ENCODE measurements at places on chromosomes 5 and 9.

DNA sequence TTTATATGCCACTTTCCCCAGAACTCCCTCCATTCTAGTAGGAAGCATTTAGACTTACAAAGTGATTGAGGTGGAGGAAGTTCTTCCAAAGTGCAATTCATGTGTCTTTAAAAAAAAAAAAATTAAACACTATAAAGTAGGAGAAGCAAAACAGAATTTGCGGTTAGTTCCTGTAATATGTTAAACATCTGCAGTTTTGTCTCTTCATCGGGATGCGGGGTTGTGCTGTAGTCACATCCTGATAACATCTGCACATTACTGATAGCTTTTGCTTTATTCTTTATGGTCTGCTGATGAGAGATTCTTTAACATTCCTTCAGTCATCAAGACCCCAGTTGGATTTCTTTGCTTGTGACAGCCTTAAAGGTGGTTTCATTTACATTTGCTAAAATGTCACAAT lies 694.3 kb downstream of the NR2F1-AS1 start:
- no peaks in the 10 kb centered on the region for H3K4me1 ChIP-seq
- no peaks in the 10 kb centered on the region for H3K36me3 ChIP-seq
- DNase-seq: no peak
- no peak overlapping the region for H3K4me3 ChIP-seq

DNA sequence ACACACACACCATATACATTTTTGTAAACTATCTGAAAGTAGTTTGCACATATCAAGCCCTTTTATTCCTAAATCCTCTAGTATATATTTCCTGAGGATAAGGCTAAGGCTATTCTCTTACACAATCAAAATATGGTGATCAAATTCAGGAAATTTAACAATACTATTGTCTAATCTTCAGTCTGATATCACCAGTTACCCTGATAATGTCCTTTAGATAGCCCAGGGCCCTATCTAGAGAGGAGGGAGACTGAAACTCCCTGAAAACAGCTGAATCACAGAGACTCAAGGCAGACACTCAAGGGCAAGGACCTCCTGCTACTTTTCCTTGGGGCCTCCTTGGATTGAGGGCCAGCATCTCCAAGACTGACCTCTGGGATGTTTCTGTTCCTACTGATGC lies 30.4 kb downstream of the PTTG1 start:
- DNase-seq: no peak
- no peak overlapping the region for H3K27ac ChIP-seq
- H3K4me3 ChIP-seq: no peak overlapping the region
- peaks cover 13% of the 10 kb centered on the region for H3K4me1 ChIP-seq
- no peaks in the 10 kb centered on the region for H3K27me3 ChIP-seq

DNA sequence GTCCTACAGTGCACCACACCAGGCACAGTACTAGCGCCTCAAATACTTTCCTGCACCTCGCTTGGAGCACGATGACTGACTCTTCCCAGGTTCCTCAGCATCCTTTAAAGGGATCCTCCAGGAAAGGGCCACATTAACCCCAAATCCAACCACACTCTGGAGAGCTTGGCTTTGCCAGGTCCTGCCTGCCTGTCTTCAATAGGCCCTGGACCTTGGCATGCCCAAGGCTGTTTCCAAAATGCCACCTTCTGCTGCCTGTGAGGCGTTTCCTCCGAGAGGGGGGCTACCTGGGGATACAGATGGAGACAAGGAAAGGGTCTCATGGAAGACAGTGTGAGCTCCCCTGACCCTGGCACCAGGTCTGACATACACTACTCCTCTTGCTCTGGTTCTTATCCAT lies 169.9 kb downstream of the DAB2IP start:
- no peaks in the 10 kb centered on the region for H3K27me3 ChIP-seq
- H3K4me3 ChIP-seq: no peak overlapping the region
- H3K27ac ChIP-seq: no peak overlapping the region
- H3K36me3 ChIP-seq: no peaks in the 10 kb centered on the region
- H3K4me1 ChIP-seq: no peaks in the 10 kb centered on the region

DNA sequence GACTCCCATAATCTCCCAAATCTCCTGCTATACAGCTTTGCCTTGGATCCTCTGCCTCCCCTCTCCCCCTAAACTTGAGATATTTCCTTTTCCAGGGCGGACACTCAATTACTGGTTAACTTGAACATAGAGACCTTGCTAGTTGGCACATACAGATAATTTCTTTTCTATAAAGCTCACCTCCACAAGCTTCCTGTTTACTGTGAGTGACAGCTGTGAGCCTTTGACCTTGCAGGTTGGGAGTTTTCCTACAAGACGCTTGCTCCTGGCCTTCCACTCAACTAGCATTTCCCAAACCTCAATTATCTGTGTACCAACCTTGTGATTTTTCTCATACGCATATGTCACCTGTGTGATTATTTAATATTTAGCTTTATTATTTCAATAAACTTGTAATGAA lies 114.5 kb downstream of the GNA14 start:
- no peaks in the 10 kb centered on the region for H3K27me3 ChIP-seq
- H3K4me1 ChIP-seq: no peaks in the 10 kb centered on the region
- no peak overlapping the region for H3K27ac ChIP-seq
- no peaks in the 10 kb centered on the region for H3K36me3 ChIP-seq
- DNase-seq: no peak

DNA sequence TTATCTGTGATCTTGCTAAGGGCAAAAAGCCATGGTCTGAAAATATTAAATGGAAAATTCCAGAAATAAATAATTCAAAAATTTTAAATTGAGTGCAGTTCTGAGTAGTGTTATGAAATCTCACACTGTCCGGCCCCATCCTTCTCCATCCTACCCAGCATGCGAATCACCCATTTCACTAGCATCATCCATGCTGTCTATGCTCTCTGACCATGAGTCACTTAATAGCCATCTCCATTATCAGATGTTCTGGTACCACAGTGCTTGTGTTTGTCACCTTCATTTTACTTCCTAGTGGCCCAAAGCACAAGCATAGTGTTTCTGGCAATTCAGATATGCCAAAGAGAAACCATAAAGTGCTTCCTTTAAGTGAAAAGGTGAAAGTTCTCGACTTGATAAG lies 63.3 kb upstream of the SMC5 start:
- no peak overlapping the region for H3K4me3 ChIP-seq
- no peaks in the 10 kb centered on the region for H3K36me3 ChIP-seq
- H3K4me1 ChIP-seq: no peaks in the 10 kb centered on the region
- H3K27ac ChIP-seq: no peak overlapping the region
- no peak for DNase-seq

DNA sequence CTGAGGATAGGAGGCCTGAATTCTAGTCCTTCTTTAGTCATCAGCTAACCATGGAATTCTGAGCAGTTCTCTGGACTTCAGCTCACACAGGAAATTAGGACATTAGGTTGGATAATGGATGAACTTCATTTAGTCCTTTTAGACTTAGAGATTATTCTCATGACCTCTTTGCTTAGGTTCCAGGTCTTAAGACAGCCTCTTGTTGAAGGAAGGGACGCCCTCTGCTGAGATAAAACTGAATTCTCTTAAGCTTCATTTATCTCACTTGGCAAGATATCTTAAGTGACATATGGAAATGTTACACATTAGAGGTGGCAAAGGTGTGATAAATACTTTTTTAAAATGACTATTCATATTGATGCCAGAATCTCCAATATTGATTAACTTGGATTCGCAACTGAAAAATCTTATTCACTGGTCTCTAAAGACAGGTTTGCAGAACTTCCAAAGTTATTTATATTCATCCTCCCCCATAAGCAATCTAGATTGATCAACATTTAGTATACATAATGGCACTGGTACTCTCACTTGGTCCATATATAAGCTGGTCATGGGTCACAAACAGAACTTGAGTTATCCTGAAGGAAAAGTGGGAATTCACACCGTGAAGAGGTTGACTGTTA lies 16.9 kb upstream of the ZNF366 start:
- peak; percentile 29 for DNase-seq
- no peak overlapping the region for H3K4me3 ChIP-seq
- no peak overlapping the region for H3K27ac ChIP-seq
- H3K36me3 ChIP-seq: no peaks in the 10 kb centered on the region

DNA sequence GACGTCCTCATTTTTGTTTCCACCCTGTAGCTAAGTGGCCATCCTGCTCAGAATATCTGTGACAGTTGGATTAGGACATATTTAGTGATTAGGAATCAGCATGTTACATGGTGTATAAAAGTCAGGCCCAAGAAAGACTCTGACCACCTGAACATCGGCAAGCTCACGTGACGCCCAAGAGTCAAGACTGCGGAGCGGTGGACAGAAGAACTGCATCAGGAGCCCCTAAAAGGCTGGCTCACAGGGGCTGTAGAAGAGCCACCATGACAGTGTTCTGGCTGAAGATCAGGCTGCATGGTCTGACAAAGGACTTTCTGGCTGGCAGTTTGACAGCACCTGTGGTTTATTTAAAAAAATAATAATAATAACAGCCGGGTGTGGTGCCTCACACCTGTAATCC lies 185.3 kb downstream of the AUH start:
- H3K4me3 ChIP-seq: no peak overlapping the region
- no peak for DNase-seq
- no peaks in the 10 kb centered on the region for H3K36me3 ChIP-seq
- H3K4me1 ChIP-seq: peaks cover 27% of the 10 kb centered on the region

- DNase-seq: no peak
- no peaks in the 10 kb centered on the region for H3K36me3 ChIP-seq
- no peaks in the 10 kb centered on the region for H3K27me3 ChIP-seq
- no peak overlapping the region for H3K27ac ChIP-seq
Measured at GRCh38 chr9:98632839-98633238, 75.9 kb downstream of the GABBR2 start.

- no peaks in the 10 kb centered on the region for H3K36me3 ChIP-seq
- no peaks in the 10 kb centered on the region for H3K27me3 ChIP-seq
- no peak overlapping the region for H3K4me3 ChIP-seq
Measured at GRCh38 chr5:180439911-180440769, 54.0 kb upstream of the CNOT6 start.

DNA sequence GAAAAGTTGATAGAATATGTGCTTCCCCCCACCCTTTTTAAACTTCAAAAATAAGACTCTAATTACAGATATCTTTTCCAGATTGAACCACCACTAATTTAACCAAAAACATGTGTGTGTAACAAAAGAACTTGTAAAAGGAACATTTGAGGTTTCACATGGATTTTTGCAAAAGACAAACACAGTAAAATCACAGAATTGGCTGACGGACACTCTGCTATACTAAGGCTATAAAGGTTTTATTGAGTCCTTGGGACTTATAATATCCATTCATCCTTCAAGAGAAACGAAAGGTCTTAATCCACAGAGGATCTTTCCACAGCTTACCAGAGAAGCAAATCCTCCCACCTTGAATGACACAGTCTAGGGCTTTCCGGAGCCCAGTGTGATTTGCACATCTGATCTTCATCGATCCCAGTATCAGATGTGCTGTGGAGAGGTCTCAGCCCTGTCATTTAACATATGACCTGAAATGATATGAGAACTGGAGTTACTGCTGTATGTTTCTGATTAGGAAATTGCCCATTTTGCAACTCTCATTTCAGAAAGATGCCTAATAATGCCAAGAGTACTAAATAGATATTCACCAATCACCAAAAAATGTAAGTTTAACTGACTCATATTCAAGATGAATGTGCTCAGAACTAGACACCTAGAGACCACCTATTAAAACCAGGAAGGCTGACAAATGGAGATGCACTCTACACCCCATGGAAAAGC lies 256.5 kb upstream of the FBXL7 start:
- H3K4me3 ChIP-seq: no peak overlapping the region
- H3K27ac ChIP-seq: no peak overlapping the region
- no peaks in the 10 kb centered on the region for H3K36me3 ChIP-seq

DNA sequence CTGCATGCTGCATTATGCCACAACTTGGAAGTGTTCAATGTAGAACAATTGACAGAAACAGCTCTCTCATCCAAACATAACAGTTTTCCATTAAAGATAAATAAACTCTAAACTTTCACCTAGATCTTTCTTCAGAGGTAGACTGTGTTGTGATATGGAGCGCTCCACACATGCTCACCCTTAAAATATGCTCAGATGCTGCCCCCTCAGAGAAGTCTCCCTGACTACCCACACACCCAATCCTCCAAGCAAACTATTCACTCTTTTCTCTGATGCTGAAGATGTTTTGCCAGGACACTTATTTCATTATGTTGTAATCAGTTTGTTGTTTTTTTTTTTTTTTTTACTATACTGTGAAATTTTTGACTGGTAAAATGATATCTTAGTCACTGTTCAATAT lies 206.6 kb upstream of the RASA1 start:
- H3K27me3 ChIP-seq: no peaks in the 10 kb centered on the region
- no peaks in the 10 kb centered on the region for H3K4me1 ChIP-seq
- no peaks in the 10 kb centered on the region for H3K36me3 ChIP-seq

GRCh38 chr5:112921026-112921832 lies 798 bp downstream of the REEP5 start:
- H3K27me3 ChIP-seq: no peaks in the 10 kb centered on the region
- DNase-seq: peak; percentile 40
- peaks cover 83% of the 10 kb centered on the region for H3K4me1 ChIP-seq
- peaks cover 39% of the 10 kb centered on the region for H3K36me3 ChIP-seq
- peak overlapping the region; percentile 92 for H3K27ac ChIP-seq

GRCh38 chr9:97958812-97959511 lies 21.0 kb upstream of the HEMGN start:
- no peak overlapping the region for H3K27ac ChIP-seq
- H3K4me3 ChIP-seq: no peak overlapping the region
- no peaks in the 10 kb centered on the region for H3K36me3 ChIP-seq
- no peaks in the 10 kb centered on the region for H3K27me3 ChIP-seq
- no peak for DNase-seq

- DNase-seq: no peak
- no peaks in the 10 kb centered on the region for H3K36me3 ChIP-seq
- H3K27me3 ChIP-seq: peaks cover 4% of the 10 kb centered on the region
- H3K4me3 ChIP-seq: no peak overlapping the region
- no peak overlapping the region for H3K27ac ChIP-seq
Measured at GRCh38 chr9:134971696-134972095, 54.0 kb upstream of the FCN1 start.

- H3K27ac ChIP-seq: no peak overlapping the region
- DNase-seq: no peak
- H3K36me3 ChIP-seq: peaks cover 5% of the 10 kb centered on the region
- H3K4me1 ChIP-seq: peaks cover 22% of the 10 kb centered on the region
- no peak overlapping the region for H3K4me3 ChIP-seq
Measured at GRCh38 chr5:37717613-37718431, 122.0 kb downstream of the GDNF start.

DNA sequence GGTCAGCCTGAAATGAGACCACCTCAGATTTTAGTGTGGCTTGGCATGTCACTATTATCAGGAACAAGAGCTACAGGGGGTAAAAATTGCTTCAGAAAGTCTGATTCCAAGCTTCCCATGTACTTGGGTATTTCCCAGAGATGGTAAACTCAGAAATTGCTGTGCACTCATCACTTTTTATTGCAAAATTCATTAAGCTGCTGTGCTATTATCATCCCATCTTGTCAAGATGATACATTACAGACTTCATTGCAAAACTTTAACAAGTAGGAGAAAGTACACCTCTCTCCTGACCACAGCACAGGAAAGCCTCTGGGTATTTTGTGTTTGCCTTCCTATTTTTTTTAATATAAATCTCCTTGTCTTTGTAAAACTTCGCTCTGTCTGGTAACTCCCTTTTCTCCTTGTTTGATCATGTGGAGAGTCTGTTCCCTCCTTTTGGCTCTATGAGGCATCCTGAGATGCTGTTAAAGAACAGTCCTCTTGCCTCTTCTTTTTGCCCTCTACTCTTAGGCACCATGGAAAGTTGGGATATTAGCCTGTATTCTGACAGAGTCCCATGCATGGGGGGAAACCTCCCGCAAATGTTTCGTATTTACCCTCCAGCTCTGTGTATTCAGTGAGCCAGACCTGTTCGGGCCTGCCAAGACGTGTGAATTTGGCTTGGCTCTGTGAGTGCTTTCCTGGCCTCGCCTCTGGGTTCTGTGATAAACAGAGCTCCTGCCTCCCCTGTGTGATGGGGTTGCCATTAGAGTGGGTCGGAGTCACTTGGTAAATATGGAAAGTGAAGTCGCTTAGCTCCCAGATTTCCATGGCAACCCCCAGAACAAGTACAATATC lies 260.7 kb downstream of the NR3C1 start:
- no peaks in the 10 kb centered on the region for H3K27me3 ChIP-seq
- H3K4me3 ChIP-seq: no peak overlapping the region

Measured in CD14-positive monocyte (primary cell).